ENCODE measurements at places on chromosomes 12 and 14.

GRCh38 chr12:53538209-53538689, 31.0 kb upstream of the NPFF start:
- peaks cover 18% of the 10 kb centered on the region for H3K36me3 ChIP-seq
- H3K27ac ChIP-seq, result no peak overlapping the region
- no peak overlapping the region for H3K4me3 ChIP-seq

GRCh38 chr14:104082807-104083206, 2.7 kb upstream of the ASPG start:
- no peak overlapping the region for H3K27ac ChIP-seq
- DNase-seq, result no peak
- no peaks in the 10 kb centered on the region for H3K36me3 ChIP-seq
- H3K4me1 ChIP-seq, result no peaks in the 10 kb centered on the region

- no peak overlapping the region for H3K4me3 ChIP-seq
- peak; percentile 63 for DNase-seq
- H3K36me3 ChIP-seq, result no peaks in the 10 kb centered on the region
- H3K4me1 ChIP-seq, result peaks cover 4% of the 10 kb centered on the region
- no peak overlapping the region for H3K27ac ChIP-seq
- H3K27me3 ChIP-seq, result no peaks in the 10 kb centered on the region
These were observed 445.6 kb upstream of the MIS18BP1 start for GRCh38 chr14:45698462-45699134.

GRCh38 chr12:2844786-2845185, 10.0 kb upstream of the NRIP2 start:
- no peak for DNase-seq
- H3K36me3 ChIP-seq, result no peaks in the 10 kb centered on the region
- no peak overlapping the region for H3K4me3 ChIP-seq
- H3K27me3 ChIP-seq, result no peaks in the 10 kb centered on the region

DNA sequence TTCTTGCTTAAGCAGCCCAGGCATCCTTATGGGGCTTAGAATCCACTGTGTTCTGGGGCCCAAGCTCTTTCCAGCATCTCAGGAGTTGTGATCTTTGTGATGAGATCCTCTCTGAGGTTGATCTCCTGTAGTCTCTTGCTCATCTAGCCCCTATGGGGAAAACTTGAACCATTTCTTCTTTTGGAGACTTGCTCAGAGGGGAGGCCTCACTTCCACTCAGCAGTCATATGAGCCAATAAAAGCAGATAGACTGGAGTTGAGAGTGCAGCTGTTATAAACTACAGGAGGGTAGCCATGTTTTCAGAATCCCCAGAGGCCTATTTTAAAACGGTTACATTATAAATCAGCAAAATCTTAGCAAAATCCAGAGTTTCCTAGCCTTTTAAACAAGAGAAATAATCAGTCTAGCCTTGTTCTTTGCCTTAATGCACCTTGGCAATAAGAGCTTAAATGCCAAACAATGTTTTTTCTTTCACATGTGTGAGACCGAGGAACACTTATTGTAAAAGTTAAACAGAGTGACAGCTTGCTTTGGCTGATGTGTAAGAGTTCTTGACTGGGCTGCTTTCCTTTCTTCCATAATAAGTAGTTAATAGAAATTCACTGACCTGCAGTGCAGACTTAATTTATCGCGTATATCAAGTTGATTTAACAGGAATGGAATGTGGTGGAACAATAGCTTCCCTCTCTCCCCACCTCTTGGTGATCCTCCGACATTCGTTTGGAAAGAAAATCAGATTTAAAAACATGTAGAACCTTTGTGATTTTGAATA, 168.3 kb downstream of the NEDD1 start:
- H3K27ac ChIP-seq, result peak overlapping the region; percentile 66
- peak; percentile 81 for DNase-seq
- H3K4me3 ChIP-seq, result peak overlapping the region; percentile 32

DNA sequence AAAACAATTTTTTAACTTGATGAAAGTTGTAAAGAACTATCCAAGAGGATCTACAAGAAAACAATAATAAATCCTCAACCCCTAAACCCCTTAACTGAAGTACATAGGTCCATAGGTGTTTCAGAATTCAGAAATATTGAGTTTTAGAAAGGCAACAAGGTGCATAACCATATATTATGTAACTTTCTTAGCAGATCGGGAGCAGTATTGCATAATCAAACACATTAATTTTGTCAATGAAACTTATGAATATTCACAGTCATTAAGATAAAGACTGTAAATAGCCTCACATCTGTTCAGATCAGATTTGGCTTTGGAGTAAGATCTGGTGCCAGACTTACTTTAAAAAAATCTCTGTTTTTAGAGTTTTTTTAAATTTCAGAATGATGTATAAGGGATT, 647.1 kb upstream of the FLRT2 start:
- no peaks in the 10 kb centered on the region for H3K36me3 ChIP-seq
- no peak overlapping the region for H3K27ac ChIP-seq
- H3K4me1 ChIP-seq, result no peaks in the 10 kb centered on the region
- H3K4me3 ChIP-seq, result no peak overlapping the region

- no peak overlapping the region for H3K27ac ChIP-seq
- H3K27me3 ChIP-seq, result no peaks in the 10 kb centered on the region
- no peak for DNase-seq
- peaks cover 10% of the 10 kb centered on the region for H3K4me1 ChIP-seq
These were observed 5.4 kb downstream of the KRT8 start for GRCh38 chr12:52899338-52900035.

DNA sequence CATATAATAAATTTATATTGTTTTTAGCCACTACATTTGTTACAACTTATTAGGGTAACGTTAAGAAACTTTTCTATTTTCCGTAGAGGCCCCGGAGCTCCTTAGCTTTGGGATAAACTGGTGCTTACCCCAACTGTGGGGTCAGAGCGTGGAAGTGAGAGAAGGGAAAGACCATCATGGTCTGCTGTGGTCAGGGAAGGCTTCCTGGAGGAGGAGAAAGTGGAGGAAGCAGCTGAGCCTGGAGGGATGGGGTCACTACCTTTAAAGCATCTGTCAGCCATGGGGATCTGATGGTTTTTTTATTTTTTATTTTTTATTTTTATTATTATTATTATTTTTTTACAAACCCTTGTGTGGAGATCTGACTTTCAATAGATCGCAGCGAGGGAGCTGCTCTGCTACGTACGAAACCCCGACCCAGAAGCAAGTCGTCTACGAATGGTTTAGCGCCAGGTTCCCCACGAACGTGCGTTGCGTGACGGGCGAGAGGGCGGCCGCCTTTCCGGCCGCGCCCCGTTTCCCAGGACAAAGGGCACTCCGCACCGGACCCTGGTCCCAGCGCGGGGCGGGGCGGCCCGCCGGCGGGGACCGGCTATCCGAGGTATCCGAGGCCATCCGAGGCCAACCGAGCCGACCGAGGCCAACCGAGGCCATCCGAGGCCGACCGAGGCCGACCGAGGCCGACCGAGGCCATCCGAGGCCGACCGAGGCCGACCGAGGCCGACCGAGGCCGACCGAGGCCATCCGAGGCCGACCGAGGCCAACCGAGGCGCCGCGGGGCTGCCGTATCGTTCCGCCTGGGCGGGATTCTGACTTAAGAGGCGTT, 1101.2 kb upstream of the TMEM132C start:
- DNase-seq, result no peak
- H3K36me3 ChIP-seq, result no peaks in the 10 kb centered on the region
- H3K27me3 ChIP-seq, result no peaks in the 10 kb centered on the region
- no peak overlapping the region for H3K4me3 ChIP-seq

- no peak for DNase-seq
- H3K27ac ChIP-seq, result no peak overlapping the region
- H3K4me3 ChIP-seq, result no peak overlapping the region
- H3K36me3 ChIP-seq, result no peaks in the 10 kb centered on the region
- no peaks in the 10 kb centered on the region for H3K4me1 ChIP-seq
These were observed 14.4 kb downstream of the FERMT2 start for GRCh38 chr14:52936437-52936836.

DNA sequence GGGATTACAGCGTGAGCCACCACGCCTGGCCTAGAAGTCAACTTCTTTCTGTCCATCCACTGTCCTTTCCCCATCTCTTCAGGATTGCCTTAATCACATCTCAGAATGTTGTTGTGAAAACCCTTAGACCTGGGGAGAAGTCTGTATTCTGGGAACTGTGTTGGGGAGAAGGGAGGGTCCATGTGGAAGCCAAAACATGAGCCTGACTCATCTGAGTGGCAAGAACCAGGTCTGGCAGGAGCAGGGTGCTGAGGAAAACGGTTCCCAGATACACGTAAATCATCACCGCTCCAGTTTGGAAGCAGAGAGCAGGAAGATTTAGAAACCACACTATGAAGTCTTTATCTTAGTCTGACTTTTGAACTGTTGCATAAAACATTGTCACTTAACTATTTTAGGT, 245.6 kb upstream of the RGS6 start:
- H3K4me3 ChIP-seq, result no peak overlapping the region
- no peaks in the 10 kb centered on the region for H3K4me1 ChIP-seq
- no peak for DNase-seq
- H3K27me3 ChIP-seq, result no peaks in the 10 kb centered on the region

- DNase-seq, result no peak
- H3K4me3 ChIP-seq, result no peak overlapping the region
- no peaks in the 10 kb centered on the region for H3K36me3 ChIP-seq
- no peaks in the 10 kb centered on the region for H3K27me3 ChIP-seq
- H3K27ac ChIP-seq, result no peak overlapping the region
- H3K4me1 ChIP-seq, result no peaks in the 10 kb centered on the region
These were observed 38.9 kb downstream of the NELL2 start for GRCh38 chr12:44837114-44837755.

- no peak for DNase-seq
- no peak overlapping the region for H3K27ac ChIP-seq
- H3K4me3 ChIP-seq, result no peak overlapping the region
- H3K4me1 ChIP-seq, result peaks cover 18% of the 10 kb centered on the region
- peaks cover 2% of the 10 kb centered on the region for H3K36me3 ChIP-seq
These were observed 31.4 kb downstream of the ETNK1 start for GRCh38 chr12:22656376-22656775.

GRCh38 chr14:92719890-92720323, 28.5 kb downstream of the LGMN start:
- DNase-seq, result no peak
- no peak overlapping the region for H3K4me3 ChIP-seq
- no peaks in the 10 kb centered on the region for H3K36me3 ChIP-seq
- no peak overlapping the region for H3K27ac ChIP-seq

- H3K27ac ChIP-seq, result no peak overlapping the region
- no peak overlapping the region for H3K4me3 ChIP-seq
- peaks cover 13% of the 10 kb centered on the region for H3K27me3 ChIP-seq
- H3K4me1 ChIP-seq, result no peaks in the 10 kb centered on the region
These were observed 9.6 kb downstream of the ZDHHC22 start for GRCh38 chr14:77131871-77132486.

DNA sequence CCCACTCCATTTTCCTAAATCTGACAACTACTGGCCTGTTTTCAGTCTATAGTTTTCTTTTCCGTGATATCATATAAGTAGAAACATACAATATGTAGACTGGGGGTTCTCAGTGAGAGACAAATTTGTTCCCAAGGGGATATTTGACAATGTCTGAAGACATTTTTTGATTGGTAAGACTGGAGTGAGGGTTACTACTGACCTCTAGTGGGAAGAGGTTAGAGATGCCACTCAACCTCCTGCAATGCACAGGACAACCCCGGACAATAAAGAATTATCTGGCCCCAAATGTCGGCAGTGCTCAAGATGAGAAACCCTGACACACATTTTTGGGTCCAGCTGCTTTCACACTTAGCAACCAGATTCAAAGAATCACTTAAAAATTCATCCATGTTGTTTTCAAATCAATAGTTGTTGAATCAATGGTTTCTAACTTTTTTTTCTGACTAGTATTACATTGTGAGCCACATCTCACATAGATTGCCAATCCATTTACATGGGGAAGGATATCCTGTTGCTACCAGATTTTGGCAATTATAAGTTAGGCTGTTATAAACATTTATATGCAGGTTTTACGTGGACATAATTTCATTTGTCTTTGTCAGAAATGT, 307.1 kb downstream of the RPL10L start:
- peak; percentile 60 for DNase-seq
- H3K4me3 ChIP-seq, result no peak overlapping the region
- H3K27ac ChIP-seq, result no peak overlapping the region
- H3K36me3 ChIP-seq, result no peaks in the 10 kb centered on the region
- no peaks in the 10 kb centered on the region for H3K4me1 ChIP-seq
- no peaks in the 10 kb centered on the region for H3K27me3 ChIP-seq

DNA sequence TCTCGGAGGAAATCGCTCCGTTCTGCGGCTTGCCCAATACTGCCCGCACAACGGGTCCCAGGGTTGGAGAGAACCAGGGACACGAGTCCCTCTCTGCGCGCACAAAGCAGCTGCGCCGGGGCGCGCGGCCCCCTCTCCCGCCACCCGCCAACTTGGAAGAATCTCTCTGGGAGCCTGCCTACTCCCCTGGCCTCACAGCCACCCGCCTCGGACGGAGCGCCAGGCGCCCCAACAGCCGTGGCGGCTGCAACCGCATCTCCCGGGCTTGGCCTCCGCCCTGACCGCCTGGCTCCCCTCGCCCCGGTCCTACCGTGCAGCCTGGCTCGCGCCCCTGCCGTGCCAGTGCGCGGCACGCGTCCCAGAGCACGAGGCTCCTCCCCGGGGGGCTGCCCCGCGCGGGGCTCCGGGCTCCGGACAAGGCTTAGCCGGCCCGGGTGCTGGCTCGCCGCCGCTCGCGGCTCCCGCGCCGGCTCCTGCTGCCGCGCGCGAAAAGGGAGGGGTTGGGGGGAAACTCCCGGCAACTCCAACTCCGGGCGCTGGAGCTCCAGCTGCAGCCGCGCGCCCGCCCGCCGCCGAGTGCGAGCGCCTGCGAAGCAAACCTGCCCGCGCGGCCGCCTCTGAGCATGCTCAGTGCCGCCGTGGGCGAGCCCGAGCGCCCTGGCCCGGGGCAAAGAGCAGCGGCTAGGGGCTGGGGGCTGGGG, at the start of gene STXBP6:
Gene STXBP6 (minus strand): TSS at position 580 of the 701 bp plus-strand sequence. CDS start 75,329 bp downstream, outside the sequence.
- peaks cover 51% of the 10 kb centered on the region for H3K27me3 ChIP-seq
- peak within 1 kb of the TSS; percentile 42 for H3K4me3 ChIP-seq
- H3K27ac ChIP-seq, result no peak within 1 kb of the TSS
- no peaks in the 10 kb centered on the region for H3K4me1 ChIP-seq
- peak; percentile 39 for DNase-seq

GRCh38 chr12:9391815-9392214, 183.6 kb upstream of the PZP start:
- H3K27me3 ChIP-seq, result peaks cover 12% of the 10 kb centered on the region
- H3K27ac ChIP-seq, result no peak overlapping the region
- H3K4me1 ChIP-seq, result no peaks in the 10 kb centered on the region
- H3K36me3 ChIP-seq, result no peaks in the 10 kb centered on the region

DNA sequence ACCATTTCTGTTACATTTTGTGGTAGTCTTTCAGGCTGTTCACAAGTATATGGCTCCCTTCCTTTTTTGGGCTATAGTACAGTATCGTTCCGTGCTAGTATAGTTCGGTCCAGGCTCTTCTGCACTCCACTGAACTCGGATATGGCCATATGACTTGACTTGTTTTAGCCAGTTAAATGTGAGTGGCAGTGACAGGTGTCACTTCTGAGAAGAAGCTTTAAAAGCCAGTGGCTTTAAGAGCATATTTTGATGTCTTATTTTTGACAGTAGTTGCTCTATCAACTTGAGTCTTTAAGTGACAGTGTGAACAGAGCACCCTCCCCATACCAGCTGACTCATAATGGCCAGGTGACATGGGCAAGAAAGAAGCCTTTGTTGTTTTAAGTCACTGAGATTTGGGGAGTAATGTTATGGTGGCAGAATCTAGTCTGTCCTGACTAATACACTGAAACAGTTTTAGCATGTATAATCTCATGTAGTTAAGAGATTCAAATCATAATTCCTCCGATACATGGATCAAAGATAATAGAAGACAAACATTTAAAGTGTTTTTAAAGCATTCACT, 64.6 kb downstream of the ANO4 start:
- DNase-seq, result no peak
- no peak overlapping the region for H3K27ac ChIP-seq
- no peaks in the 10 kb centered on the region for H3K36me3 ChIP-seq
- H3K27me3 ChIP-seq, result no peaks in the 10 kb centered on the region

Measured in endothelial cell of umbilical vein (primary cell).